Ureter (tissue), 1 donor: ENCODE measurements at places on chromosomes 6 and 20. TPM values are rescaled to one million over a fixed set of nuclear protein-coding genes. Genes with fewer than 3 reads are reported as not detected.

Gene SYNJ2
- total RNA-seq: 23.6 TPM

Gene FAM209A
- total RNA-seq: not detected

Gene HLA-DRA
- total RNA-seq: 297 TPM

Gene BANF2
- not detected for total RNA-seq
